NCI-H1417 treated with DMSO at 0.1 percent for 48 hours (cell line): ENCODE measurements at places on chromosomes 1 and 21.

- DNase-seq: no peak
Measured at GRCh38 chr1:12345350-12346217, 115.8 kb downstream of the VPS13D start.

DNA sequence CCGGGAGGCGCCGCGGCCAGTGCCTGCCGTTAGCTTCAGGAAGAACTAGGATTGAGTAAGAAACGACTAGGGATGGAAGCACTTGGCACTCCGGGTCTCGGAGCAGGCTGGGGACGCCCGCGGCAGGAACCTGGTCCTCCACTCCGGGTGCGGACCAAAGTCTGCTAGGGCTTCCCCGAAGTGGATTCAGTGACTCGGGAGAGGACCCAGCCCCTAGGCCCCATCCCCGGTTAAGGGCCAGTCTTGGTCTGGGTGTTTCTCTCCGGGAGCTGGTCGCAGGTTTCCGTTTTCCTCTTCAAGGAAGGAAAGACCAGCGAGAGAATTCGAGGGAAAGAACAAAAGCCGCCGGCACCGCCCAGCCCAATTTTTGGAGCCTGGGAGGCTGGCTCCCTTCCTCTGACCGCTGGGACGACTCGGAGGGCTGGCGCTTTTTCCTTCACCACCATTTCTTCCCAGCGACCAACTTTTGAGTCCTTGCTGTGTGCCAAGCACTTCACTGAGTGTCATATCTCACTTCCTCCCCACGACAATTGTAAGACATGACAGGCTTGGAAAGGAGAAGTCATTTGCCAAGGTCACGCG, 16.8 kb upstream of the STMN1 start:
- DNase-seq: no peak

- no peak for DNase-seq
Measured at GRCh38 chr1:233439721-233440120, 112.2 kb downstream of the MAP3K21 start.

- no peak for DNase-seq
Measured at GRCh38 chr1:82697965-82698364, 897.2 kb downstream of the ADGRL2 start.

DNA sequence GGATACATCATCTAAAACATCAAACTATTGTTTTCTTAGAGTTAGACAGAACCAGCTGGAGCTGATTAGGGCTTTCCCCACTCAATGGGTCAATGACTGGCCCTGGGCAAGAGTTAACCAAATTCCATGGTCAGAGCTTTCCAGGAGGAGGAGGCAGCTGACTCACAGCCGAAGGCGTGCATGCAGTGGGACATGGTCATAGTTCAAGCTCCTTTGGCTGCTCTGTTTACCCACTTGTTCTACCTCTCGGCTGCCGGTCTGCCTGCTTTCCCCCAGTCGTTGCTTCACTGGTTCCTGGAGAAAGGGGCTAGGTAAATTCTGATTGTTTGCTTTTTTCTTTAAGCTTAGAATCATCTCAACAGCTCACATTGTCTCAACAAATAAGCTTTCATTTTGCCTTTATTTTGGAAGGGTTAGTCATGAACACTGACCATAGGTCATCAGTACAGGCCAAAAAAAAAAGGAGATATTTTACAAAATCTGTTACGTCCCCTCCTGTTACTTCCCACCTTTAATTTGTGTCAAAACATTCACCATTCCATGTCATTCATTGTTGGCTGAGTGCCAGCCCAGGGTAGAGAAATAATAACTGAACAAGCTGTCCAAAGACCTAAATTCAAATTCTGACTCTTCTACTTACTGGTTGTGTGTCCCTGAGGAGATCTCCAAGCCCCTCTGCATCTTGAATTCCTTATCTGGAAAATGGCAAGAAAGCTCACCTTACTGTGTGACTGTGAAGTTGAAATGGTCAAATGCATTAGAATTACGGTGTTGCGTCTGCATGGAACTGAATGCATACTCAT, 12.0 kb downstream of the MAB21L3 start:
- DNase-seq: no peak

DNA sequence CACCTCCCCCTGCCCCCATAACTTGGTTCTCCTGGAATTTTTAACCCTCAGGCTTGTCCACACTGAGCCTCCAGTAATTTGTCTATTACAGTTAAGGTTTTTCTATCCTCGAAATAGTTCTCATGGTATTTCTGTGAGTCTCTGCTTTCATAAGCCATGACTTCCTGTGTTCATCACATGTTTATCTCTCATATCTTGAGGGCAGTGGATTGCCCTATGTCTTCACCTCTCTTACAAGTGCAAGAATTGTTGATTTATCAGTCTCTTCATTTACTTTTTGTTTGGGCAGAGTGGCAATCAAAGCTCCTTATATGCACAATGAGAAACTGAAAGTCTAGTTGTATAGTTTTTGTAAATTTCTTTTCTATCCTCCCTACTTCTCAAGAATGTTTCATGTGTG, 328.4 kb downstream of the PLA2G4A start:
- no peak for DNase-seq
